ENCODE measurements at places on chromosomes 5 and 9. TPM values are rescaled to one million over a fixed set of nuclear protein-coding genes. Genes with fewer than 3 reads are reported as not detected.
A peak's percentile ranks its signal among the peaks of the same experiment; 100 is the strongest.

DNA sequence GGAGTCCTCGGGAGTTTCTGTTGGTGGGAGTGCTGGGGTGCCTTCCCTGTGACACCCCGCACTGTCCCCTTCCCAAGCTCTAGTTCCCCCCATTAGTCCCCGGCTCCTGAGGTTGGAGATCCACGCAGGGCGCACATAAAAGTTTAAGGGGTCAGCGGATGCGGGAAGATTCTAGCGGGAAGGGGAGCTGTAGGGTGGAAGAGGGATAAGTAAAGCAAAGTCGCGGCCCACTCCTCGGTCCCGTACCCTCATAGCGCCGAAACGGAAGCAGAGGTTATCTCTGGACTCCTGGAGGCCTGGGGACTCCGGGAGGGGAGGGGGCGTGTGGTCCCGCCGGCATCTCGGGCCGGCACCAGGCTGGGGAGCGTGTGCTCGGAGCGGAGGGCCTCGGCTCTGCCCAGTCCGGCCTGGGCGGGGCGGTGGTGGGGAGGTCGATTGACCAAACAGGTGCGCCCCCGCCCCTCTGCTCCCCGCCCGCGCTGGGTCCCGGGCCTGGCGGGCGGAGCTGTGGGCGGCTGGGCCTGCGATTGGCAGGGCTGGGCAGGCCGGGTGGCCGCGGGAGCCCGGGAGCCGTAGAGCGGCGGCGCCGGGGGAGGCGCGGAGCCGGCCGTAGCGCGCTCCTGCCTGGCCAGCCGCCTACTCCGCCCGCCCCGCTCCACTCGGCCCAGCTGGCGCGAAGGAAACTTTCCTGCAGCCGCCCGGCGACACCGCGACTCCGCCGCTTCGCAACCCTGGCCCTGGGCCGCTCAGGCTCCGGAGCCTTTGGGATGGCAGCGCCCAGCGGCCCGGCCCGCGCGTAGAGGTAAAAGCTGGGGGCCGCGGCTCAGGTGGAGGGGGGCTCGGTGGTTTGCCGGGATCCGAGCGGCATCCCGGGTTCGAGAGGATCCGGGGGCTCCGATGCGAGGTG is 52.2 kb upstream of the DAB2IP start:
- peak; percentile 11 for DNase-seq

DNA sequence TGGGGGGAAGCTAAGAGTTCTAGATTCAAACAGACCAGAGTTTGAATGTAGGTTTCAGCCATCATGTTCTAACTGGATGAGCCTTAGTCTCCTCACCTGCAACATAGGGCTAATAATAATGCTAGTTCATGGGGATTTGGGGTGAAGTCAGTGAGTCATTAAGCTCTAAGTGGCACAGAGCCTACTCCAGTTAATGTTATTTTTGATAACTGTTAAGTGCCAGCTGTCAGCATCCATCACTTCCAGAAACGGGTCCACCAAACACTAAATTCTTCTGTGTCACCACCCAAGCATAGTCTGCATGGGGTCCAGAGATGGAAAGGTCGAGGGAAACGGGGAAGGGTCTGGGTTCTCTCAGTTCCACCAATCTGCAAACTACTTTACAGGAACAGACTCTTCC is 1.8 kb upstream of the TSC1 start:
- DNase-seq = no peak

DNA sequence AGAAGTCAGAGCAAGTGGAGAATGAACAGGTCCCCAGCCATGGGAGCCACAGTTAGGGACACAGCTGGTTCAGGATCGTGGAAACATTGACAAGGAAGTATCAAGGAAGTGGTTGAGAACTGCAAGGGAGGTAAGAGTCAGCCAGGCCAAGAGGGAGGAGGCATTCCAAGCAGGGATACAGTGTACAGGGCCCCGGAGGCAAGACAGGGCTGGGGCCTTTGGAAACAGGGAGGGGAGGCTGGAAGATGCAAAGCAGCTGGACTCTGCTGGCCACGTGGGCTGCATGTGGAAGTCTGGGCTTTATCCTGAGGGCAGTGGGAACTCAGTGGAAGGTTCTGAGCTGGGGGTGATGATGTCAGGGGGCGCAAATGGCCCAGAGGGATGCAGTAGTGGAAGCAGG is 14.2 kb downstream of the CCDC180 start:
- no peak for DNase-seq

DNA sequence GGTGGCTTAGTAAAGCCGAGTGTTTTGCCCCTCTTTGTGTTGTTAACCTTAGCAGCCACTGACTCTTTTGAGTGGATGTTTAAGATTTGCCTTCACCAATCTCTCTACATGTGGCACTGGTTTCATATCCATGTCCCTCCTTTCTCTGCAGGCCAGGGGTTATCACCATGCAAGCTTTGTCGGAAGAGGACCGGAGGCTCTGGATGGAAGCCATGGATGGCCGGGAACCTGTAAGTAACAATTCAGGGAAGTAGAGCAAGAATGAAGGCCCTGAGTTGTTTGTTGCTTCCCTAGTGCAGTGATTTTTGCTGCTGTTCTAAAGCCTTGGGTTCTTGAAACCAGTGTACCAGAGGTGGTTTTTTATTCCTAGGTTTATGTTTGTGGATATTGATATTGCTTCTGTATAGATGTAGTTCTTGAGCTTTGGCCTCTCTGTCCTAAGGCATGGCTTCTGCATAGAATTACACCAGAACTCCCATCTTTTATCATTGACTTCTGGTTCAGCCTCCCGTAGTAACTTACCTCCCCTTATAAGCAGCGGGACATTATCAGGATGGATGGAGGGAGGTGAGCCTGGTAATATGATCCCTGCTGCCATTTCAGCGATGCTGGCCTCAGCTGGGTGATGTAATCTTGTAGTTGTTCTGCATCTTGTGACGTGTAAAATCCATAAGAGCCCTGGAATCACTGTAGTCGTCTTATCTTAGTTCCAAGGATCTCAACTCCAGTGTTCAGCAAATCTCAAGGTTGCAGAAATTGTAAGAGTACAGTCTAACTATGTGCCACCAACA is 161.9 kb downstream of the ARHGAP26 start:
- DNase-seq = no peak

DNA sequence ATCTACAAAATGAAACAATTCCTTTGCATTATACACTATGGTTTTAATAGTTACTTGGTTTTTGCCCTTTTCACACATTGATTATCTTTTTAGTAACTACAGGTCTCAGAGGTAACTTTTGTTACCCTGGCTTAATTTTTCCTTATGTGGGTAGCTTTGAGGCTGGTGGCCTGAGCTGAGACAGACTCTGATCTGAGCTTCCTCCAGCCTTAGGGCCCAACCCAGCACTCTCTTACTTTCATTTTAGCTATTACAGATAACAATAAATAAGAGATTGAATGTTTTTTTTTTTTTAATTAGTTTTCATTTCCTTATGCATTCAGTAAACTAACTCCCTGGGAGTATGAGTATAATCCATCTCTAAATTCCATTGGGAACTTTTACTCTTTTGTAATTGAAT is 15.1 kb upstream of the OXCT1 start:
- DNase-seq = no peak

DNA sequence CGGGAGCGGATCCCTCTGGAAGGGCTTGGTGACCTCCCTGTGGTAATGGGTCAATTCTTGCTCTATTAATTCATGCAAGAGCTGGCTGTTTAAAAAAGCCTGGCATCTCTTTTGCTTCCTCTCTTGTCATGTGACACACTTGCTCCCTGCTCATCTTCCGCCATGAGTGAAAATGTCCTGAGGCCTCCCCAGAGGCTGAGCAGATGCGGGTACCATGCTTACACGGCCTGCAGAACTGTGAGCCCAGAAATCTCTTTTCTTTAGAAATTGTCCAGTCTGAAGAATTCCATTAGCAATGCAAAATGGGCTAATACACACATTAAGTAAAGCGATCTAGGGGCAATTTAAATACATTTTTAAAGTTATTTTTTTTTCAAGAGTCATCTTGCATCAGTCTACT is 48.7 kb upstream of the CDK20 start:
- no peak for DNase-seq

- DNase-seq = no peak
Measured at GRCh38 chr9:71179183-71179582, 57.8 kb upstream of the TRPM3 start.

The CAVIN4 gene
- total RNA-seq = 0.18 TPM

DNA sequence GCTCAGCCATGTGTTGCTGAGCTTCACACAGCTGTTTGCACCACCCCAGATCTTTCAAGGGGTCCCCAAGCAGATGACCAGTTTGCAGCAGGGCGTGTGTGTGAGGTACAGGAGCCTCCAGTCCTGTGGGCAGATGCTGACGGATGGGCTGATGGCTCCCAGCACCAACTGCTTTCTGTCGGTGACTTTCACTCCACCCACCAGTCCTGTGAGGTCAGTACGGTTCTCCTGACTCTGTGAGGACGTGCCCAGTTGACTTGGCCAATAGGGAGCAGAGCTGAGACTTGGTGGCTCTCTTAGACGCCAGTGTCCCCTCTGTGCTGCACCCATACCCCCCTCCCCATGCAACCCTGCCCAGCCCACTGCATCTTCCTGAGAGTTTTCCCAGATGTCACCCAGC is 19.7 kb downstream of the COL5A1 start:
- DNase-seq = no peak

The PTGS1 gene
- total RNA-seq = not detected

The SLC34A3 gene
- total RNA-seq = not detected

The NKD2 gene
- total RNA-seq = 0.86 TPM

GRCh38 chr9:114307899-114308267 is 15.0 kb upstream of the ORM1 start:
- DNase-seq = no peak

DNA sequence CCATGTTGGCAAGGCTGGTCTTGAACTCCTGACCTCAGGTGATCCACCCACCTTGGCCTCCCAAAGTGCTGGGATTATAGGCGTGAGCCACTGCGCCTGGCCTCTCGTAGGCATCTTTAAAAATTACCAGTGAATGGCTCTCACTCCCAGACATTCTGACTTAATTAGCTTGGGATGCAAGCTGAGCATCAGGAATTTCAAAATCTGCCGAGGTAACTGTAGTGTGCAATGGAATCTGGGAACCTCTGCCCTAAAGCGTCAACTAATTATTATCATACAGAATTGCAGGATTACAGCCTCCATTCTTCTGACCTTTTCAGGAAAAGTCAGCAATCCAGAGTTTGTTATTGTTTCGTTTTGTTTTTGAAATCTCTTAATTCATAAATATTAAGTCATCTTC is 213.4 kb upstream of the DMAC1 start:
- no peak for DNase-seq

DNA sequence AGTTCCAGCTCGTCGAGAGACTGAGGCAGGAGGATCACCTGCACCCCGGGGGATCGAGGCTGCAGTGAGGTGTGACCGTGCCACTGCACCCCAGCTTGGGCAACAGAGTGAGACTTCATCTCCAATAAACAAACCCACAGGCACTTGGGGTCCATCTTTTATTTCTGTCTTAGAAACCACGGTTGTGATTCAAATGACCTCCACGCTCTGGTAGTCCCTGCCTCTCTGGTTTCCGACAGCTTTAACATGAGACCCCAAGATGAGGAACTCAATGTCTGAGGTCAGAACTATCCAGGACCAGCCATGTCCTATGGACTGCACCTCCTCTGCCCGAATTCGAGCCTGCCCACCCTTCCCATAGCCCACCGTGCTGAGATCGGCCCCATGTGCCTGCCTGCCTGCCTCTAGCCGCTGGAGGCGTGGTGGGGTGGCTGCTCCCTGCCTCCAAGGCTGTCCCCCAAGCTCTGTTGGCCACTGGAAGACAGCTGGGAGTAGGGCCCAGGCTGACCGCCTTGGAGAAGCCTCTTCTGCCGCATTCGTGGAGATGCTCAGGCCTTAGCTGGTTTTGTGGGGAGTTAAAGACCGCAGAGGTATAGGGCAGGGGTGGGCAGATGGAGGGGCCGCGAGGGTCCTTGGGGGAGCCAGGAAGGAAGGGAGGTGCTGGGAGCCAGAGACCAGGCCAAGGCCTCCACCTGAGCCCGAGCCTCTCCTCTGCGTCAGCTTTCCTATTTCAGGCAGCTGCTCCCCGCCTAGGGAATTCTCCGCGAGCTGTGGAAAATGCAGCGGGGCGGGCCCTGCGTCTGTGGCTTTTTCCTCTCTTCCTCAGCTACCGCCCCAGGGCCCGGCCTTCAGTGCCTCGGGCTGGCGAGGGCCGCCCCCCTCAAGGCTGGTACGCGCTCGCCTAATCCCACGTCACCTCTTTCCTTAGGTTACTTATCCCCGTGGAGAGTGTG is 6.9 kb upstream of the WDR5 start:
- DNase-seq = no peak

DNA sequence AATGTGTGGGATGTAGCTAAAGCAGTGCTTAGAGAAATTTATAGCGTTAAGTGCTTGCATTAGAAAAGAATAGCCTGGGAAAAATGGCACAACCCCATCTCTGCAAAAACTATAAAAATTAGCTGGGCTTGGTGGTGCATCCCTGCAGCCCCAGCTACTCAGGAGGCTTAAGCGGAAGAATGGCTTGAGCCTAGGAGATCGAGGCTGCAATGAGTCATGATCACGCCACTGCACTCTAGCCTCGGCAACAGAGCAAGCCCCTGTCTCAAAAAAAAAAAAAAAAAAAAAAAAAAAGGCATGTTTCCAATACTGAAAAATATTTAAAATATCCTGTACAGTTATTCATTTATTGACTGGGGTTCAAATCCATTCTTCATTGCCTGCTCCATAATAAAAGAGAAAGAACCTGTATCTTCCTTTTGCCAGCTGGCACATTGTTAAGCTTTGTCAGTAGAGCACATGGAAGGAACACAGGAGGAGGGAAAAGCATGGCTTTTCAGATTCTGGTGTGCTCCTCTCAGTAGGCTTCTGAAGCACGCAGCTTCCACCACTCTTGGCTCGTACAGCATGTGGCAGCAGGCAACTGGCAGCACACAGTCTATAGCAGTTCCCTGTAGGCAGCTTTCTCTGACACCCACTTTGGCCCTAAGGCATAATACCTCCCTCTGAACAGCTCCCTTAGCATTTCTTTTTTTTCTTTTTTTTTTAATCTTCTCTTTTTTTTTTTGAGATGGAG is 73.5 kb downstream of the TRIM36 start:
- DNase-seq = no peak

GRCh38 chr5:176927562-176927961 is 28.4 kb upstream of the HK3 start:
- no peak for DNase-seq

The MELK gene
- 63.9 TPM for total RNA-seq

- DNase-seq = no peak
Measured at GRCh38 chr9:104958751-104959150, 30.8 kb upstream of the ABCA1 start.

The LOX gene
- not detected for total RNA-seq

The CEP78 gene
- total RNA-seq = 39.2 TPM

The NELFB gene
- 54.1 TPM for total RNA-seq

DNA sequence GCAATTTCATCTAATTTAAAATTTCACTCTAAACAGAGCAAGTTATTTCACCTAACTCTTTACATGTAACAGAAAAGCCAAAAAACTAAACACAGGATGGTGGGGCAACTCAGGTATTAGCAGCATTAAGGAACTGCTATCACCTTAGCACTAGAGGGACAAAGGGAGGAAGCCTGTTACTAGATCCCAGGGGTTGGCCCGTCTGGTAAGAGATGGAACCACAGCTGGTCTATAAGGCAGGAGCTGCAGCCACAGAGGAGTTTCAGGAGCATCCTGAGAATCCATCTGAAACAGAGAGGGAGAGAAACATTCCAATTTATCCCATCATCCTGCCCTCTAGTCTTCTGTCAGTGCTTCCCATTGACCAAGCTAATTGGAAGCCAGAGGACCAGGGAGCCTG is 300.3 kb downstream of the MRPS30 start:
- DNase-seq = no peak

Measured in activated CD4-positive, alpha-beta T cell treated with anti-CD3 and anti-CD28 coated beads for 36 hours (primary cell).